ENCODE measurements at places on chromosomes 13 and 19.

DNA sequence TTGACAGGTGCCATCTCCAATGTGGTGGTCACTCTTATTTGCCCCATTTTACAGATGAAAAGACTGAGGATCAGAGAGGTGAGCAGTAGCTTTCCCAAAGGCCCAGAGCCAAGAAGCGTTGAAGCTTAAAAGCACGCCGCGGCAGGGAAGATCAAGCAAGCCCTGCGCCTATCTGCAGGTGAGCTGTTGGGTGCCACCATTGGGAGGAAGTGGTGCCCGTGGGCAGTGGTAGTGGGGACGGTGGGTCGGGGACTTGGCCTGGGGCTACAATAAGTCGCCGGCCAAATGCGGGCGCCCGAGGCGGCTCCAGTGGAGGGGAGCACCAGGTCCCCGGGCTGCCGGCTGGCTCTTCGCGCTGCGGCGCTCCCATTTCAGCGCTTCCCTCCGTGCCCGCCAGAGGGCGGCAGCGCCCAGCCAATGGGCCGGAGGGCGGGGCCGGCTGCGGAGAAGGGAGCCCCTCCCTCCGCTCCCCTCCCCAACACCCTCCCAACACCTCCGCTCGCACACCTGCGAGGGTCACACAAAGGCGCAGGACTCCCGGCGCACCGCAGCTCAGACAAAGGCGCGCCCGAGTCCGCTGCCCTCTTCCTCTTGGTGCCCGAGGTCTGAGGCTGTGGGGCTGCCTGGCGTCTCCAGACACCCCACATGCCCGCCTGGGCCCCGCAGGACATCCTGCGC, 744 bp upstream of the POU2F2 start:
- DNase-seq = peak; percentile 89

DNA sequence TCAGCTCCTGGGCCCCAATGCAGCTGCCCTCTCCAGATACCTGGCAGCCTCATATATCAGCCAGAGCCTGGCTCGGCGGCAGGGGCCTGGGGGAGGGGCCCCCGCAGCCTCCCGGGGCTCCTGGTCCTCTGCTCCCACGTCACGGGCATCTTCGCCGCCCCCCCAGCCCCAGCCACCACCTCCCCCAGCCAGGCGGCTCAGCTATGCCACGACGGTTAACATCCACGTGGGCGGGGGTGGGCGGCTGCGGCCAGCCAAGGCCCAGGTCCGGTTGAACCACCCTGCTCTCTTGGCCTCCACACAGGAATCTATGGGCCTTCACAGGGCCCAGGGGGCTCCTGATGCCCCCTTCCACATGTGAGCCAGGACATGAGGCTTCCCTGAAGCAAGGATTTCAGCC, 10.8 kb downstream of the RPS16 start:
- DNase-seq = no peak

- DNase-seq = peak; percentile 63
These were observed 6.1 kb downstream of the SLC35E1 start for GRCh38 chr19:16566161-16566560.

DNA sequence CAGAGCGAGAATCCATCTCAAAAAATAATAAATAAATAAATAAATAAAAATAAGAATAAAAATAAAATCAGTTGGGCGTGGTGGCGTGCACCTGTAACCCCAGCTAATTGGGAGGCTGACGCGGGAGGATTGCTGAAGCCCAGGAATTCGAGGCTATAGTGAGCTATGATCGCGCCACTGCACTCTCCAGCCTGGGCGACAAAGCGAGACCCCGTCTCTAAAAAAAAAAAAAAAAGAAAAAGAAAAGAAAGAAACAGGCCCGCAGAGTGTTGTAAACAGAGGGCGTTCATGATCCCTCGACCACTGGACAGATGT, 5.4 kb downstream of the SERTAD1 start:
- no peak for DNase-seq

GRCh38 chr13:76425935-76426334, 460.3 kb downstream of the KCTD12 start:
- DNase-seq = no peak

GRCh38 chr13:22193070-22193469, 522.2 kb downstream of the FGF9 start:
- DNase-seq = no peak

GRCh38 chr19:7930765-7931164, 4.8 kb upstream of the CTXN1 start:
- DNase-seq = no peak

DNA sequence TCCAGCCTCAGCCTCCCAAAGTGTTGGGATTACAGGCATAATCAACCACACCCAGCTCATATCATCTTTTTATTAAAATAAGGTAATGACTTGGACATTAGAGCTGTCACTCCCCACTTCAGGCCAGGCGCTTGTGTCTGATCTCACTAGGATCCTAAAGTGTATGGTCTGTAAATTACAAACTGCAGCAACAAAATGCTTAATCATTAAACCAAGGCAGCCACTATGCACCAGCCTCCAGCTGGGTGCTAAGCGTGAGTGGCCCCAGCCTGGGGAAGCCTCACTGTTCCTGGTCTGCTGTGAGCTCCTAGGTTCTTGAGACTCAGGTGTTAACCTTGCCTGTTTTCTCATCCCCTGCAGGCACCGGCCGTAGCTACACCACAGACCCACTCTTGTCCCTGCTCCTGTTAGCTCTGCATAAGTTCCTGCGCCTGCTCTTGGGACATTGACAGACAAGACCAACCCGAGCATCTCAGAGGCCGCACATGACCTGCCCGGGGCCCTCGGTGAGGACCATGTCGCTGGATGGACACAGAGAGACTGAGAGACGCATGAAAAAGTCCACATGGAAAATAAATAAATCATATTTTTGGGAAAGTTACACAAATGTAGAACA, 37.8 kb downstream of the VSTM2B start:
- DNase-seq = no peak

DNA sequence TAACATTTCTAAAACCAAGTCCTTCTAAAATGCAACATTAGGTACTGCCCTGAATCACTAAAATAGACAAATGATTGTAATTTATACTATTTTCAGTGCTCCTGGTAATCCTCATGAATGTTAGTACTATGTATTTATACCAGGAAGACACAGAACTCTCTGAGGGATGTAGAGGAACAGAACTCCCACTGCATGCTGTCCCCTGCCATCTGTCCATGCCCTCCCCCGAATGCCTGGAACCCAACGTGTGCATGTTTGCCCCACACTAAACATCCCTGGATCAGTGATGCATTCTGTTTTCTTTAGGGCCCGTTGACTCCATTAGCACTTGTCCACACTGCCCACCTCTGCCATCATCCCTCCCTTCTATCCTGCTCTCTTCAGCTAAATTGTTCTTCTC, 26.5 kb downstream of the ENOX1 start:
- no peak for DNase-seq

DNA sequence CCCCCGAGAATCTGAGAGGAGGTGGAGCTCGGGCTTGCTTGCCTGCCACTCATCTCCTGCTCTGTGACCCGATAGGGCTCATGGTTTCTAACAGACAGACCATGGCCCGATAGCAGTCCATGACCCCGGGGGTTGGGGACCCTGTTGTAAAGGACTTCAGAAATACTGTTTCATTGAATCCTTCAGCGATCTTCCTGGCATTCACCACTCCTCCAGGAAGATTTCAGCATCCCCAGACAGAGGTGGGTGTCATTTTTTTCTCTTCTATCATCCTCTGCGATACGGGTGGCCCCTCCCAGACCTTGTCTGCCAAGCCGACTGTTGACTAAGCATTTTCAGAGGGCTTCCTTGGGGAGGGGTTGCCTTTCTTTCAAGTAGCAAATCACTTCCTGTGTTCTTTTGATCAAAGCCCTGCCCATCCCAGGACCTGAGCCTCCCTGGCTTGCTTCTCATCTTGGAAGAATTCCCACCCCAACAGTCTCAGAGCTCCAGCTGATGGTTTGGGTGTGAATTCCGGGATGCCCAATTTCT, 1.7 kb downstream of the MYO1F start:
- DNase-seq = no peak

DNA sequence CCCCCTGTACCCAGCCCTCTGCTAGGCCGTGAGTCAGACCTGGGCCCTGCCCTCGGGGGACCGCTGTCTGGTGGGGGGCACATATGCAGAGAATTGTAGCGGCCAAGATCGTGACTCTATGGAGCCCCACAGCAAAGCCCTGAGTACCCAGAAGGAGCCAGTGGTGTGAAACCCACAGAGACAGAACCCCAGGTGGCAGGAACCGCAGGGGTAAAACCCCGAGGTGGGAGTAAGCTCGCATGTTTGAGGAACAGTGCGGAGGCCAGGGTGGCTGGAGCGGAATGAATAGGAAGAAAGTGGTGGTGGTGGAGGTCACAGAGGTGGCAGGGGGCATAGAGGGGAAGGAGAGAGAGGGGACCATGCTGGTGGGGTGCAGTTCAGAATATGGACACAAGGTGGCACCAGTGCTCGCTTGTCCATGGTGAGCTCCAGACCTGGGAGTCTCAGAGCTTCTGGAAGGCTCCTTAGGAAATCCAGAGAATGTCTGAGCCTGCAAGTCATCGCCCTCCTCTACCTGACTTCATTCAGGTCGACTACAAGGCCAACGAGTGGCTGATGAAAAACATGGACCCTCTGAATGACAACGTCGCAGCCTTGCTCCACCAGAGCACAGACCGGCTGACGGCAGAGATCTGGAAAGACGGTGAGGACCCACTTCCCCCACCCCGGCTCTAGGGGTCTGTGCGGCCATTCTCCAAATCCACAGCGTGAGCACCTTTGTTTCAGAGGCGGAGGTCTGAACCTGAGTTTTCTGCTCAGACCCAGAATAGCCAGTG, 48.9 kb downstream of the MYH14 start:
- DNase-seq = peak; percentile 43

- no peak for DNase-seq
These were observed 67.2 kb upstream of the UBL3 start for GRCh38 chr13:29917650-29918049.

- DNase-seq = no peak
These were observed 9.1 kb upstream of the ZNF160 start for GRCh38 chr19:53112286-53112685.

DNA sequence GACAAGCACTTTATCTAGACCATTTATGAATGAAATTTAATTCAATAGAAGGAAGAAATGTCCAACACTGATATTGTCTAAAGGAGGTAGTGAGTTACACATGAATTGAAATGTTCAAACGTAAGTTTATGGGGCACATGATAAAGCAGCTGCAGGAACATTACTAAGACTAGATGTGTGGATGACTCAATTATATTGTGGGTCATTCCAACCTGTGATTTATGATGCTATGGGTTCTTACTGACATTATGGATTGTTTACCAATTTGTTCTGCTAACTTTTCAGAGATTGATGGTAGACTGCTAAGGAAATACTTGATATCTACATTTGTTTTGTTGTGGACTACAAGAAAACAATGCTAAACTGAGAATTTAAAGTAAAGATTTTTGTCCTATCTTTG, 56.1 kb upstream of the ATXN8OS start:
- DNase-seq = no peak

DNA sequence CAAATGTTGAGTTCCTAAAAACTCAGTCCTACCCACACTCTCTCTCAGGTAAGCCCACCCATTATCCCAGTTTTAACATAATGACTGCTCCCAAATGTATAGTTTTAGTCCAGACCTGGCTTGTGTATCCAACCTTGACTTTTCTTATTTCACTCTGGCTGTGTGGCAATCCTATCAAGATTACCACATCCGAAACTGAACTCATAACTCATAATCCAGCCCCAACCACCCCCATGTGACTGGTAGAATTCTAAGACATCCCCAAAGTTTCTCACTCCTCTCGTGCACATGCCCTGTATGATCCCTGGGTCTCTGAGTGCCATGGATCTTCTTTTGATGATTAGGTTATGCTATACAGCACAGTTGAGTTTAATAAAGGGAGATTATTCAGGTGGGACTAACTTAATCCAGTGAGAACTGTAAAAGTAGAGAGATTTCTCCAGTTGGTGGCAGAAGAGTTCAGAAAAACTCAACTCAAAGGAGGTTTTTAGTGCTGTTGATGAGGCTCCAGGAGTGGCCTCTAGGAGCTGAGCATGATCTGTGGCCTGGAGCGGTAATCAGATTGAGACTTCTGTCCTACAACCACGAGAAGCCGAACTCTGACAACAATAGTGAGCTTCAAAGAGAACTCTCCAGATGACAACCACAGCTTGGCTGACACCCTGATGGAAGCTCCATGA, 413.4 kb downstream of the ZNF536 start:
- no peak for DNase-seq

DNA sequence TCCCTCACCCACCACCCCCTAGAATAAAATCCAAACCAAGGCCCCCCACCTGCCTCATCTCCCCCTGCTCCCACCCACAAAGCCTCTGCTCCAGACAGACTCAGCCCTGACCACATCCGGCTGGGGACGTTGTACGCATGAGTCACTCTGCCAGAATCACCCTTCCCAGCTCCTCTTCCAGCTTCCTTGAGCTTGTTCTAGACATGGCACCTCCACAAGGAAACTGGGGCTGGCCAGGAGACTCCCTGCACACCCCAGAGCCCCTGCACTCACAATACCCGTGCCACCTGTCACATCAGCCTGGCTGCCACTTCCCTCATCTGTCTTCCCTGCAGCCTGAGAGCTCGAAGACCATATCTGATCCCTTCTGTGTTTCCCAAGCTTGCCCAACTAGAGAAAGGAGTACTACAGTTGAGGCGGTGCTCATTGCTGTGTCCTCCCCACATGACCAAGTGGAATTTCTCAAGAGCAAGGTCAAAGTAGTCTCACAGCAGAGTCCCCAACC, 9.7 kb downstream of the DEDD2 start:
- no peak for DNase-seq

DNA sequence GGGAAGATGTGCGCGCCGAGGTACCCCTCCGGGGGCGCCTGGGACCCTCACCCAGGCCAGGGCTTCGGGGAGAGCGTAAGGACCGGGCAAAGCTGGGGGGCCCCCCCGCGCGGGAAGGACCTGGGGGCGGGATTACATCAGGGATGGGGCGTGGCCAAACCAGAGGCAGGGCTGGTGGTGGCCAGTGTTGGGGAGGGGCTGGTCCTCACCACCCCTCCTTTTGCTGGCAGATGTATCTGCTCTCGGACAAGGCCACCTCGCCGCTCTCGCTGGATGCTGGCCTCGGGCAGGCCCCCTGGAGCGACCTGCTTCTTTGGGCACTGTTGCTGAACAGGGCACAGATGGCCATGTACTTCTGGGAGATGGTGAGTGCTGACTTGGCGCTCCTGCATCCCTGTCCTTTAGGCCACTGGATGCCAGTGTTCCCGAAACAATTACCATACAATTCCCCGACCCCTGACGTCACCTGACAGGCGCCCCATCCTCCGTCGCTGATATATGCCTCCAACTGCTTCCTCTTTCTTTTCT, 25.3 kb downstream of the TRPM4 start:
- no peak for DNase-seq

DNA sequence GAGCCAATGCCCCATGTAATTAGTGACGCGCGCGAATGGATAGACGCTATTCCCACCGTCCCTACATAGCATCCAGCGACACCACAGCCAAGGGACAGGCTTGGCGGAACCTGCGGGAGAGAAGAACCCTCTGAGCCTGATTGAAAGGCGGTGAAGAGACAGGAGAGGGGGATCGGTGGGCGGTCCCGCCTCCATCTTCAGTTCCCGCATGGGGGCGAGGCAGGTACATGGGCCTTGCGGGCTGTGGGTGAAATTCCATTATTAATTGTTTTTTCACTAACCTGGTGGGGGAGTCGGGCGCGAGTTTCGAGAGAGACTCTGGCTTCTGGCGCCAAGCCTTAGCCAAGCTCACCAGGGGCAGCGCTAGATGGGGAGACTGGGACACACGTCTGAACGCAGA, 8.4 kb upstream of the TEX101 start:
- no peak for DNase-seq
